ENCODE measurements at places on chromosomes 16 and 17.

DNA sequence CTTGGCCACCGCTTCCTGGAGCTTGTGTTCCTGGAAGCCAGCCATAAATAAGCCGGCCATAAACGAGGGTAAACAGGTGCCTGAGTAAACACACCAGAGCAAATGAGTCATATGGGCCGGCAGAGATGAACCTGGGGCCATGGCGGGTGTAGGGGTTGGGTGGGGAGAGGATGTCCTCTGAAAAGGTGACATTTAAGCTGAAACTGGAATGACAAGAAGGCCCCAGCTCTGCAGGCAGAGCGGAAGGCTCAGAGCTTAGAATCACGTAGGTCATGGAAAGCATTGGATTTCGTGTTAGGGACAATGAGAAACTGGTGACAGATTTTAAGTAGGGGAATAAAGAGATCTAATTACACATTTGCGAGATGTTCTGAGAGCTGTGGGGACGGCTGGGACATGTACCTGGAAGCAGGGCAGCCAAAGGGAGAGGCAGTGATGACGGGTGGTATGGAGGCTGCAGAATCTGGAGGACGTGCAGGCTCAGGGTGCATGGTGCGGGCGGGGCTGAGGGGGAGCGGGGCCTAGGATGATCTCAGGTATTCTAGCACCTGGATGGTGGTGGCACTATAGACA, 8.1 kb upstream of the DNASE1 start:
- no peak overlapping the region for H3K4me3 ChIP-seq
- peaks cover 12% of the 10 kb centered on the region for H3K36me3 ChIP-seq
- no peak for DNase-seq
- no peaks in the 10 kb centered on the region for H3K4me1 ChIP-seq
- H3K27ac ChIP-seq = no peak overlapping the region
- no peaks in the 10 kb centered on the region for H3K27me3 ChIP-seq

- peaks cover 27% of the 10 kb centered on the region for H3K36me3 ChIP-seq
- H3K4me3 ChIP-seq = no peak overlapping the region
- no peaks in the 10 kb centered on the region for H3K27me3 ChIP-seq
- H3K27ac ChIP-seq = no peak overlapping the region
- no peaks in the 10 kb centered on the region for H3K4me1 ChIP-seq
Observed at GRCh38 chr16:104928-105327, 26.9 kb downstream of the MPG start.

DNA sequence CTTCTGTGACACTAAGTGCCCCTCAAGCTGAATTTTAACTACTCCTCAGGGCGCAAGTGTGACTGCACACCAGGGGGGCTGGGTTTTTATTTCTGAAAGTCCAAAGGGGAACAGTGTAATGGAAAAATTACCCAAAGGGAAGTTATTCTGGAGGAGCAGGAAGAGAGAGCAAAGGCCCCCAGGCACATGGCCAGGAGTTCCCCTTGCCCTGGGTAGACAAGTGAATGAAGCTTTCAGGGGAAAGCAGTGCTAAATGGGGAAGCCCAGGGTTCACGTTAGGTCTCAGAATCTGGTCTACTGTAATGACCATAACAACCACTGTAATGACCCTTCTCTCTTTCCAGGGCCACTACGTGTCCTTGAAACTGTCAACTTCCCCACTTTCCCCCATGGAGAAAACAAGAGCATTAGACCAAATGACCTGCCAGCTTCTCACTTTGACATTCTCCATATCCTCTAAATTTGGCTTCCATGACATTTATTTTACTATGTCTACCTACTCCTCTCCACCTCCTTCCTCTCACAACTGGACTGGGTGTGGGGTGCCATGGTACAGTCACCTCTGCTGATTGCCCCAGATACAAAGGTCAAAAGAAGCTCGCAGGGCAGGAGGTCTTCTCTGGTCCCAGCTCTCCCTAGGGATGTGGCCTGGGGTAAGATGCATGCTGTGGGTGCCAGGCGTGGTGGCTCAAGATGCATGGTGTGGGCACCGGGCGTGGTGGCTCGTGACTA, 34.1 kb upstream of the MMP2 start:
- H3K4me1 ChIP-seq = no peaks in the 10 kb centered on the region
- no peak overlapping the region for H3K4me3 ChIP-seq
- no peak for DNase-seq
- H3K27ac ChIP-seq = no peak overlapping the region
- peaks cover 7% of the 10 kb centered on the region for H3K27me3 ChIP-seq

GRCh38 chr16:51268237-51268636, 117.2 kb upstream of the SALL1 start:
- H3K4me1 ChIP-seq = no peaks in the 10 kb centered on the region
- no peaks in the 10 kb centered on the region for H3K27me3 ChIP-seq
- H3K4me3 ChIP-seq = no peak overlapping the region
- no peaks in the 10 kb centered on the region for H3K36me3 ChIP-seq
- no peak for DNase-seq
- H3K27ac ChIP-seq = no peak overlapping the region
